ENCODE measurements at places on chromosomes 16 and 17.

DNA sequence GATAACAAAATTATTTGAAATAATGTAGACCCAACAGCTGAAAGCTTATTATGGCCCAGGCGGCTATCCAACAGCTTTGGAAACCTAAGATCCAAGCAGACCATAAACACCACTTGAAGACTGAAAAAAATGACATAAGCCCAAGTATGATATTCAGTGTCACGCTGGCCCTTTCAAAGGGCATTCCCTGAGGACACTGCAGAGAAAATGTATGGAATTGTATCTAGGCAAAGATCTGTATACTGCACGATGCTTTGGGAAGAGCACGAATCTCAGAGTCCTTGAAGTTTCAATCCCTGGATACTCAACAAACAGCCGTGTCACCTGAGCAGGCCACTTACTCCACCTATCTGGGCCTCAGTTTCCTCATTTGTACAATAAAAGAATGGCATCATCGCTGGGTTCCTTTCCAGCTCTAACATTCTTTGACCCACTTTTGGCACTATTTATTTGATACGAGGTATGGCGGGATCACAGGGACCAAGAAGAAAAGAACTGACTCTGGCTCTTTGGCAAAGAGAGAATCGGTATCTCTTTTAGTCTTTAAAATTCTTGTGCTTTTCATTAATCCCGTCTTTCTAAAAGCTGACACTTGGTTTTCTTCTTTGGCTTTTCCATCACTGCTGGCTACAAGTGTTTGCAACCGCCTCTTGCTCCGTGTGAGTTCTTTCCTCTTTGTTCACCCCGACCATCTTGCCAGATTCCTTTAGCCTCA is 1.2 kb downstream of the STAT5B start:
- no peak for DNase-seq

DNA sequence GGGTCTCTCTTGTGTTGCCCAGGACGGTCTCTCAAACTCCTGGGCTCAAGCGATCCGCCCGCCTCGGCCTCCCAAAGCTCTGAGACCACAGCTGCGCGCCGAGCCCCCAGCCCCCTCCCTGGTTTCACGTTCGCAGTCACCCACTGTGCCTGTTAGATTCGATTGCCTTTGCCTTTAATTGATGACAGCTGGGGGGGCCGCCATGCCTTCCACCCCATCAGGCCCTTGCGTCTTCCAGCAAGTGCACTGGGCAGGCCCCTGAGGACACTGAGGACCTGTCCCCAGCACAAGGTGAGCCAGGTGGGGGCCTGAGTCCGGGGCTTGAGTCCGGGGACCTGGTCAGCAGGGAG is 3.3 kb downstream of the IGFALS start:
- DNase-seq = no peak

GRCh38 chr17:42529061-42529460 is 7.0 kb upstream of the NAGLU start:
- DNase-seq = no peak

DNA sequence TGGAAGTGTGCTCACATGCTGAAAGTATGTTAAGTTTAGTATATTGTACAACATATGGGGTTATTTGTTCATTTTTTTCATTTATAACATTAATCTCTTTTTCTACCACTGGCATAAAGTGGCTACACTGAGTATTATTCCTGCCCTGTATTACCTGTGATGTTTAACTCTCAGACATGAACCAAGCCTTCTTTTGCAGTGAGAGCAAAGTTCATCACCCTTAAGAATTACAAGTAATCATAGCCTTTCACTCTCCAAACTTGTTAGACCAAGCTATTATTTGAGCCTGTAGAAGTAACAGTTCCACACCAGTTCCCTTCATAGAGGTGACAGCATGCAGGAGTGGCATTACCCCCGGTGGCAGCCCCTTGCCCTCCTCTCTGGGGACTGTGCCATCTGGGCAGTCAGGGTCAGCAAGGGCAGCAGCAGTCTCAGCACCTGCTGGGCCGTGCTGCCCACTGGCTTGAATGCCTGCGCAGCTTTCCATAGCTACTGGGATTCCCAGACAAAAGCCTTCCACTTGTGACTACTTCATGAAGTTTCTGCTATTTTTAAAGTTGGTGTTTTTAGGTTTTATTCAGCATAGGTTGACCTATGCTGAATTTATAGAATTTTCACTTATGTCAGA is 71.3 kb downstream of the TMC6 start:
- DNase-seq = no peak

DNA sequence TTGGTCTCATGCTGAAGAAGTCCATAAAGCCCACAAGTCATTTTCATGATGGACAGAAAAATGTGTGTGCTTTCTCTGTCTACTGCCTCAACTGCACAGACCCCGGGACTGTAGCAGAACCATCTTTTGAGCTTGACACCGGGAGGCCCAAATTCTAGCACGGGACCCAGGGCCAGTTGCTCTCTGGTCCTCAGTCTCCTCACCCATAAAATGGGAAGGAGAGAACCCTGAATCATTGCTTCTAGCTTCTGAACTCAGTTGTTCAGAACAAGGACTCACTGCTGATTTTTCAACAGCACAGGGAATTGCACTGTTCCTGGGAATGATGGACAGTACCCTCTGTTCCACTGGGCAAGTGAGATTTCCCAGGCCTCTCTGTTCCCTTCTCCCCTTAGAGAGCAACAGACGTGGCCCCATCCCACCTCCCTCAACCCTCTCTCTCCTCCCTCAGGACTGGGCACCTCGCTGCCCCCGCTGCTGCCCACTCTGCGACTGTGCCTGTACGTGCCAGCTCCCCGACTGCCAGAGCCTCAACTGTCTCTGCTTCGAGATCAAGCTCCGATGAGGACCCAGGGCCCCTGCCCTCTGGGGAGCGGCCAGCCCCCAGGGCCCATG is 2.2 kb upstream of the ALDOA start:
- no peak for DNase-seq

GRCh38 chr16:82699711-82700495 is 73.1 kb downstream of the CDH13 start:
- no peak for DNase-seq

GRCh38 chr16:80323187-80323807 is 217.5 kb upstream of the DYNLRB2 start:
- DNase-seq = no peak

DNA sequence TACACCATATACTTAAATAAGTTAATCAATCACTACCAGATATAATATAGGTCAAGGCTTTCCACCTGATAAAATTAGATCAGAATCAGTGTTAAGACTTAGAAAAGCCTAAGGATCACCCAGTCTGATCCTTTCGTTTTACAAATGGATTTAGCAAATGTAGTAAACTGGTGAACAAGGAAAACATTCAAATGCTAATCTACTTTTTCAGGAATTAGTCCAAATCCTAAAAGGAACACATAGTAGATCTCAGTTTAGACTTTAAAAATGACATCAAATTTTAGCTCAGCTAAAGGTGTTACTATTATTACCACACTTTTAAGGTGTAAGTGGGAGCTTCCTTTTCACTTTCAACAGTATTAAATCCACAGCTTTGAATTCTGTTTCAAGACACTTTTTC is 12.0 kb downstream of the PHLPP2 start:
- DNase-seq = no peak

All from left renal cortex interstitium (tissue), 4 donors.